ENCODE measurements at places on chromosomes 16 and 17. TPM values are rescaled to one million over a fixed set of nuclear protein-coding genes. Genes with fewer than 3 reads are reported as not detected.

DNA sequence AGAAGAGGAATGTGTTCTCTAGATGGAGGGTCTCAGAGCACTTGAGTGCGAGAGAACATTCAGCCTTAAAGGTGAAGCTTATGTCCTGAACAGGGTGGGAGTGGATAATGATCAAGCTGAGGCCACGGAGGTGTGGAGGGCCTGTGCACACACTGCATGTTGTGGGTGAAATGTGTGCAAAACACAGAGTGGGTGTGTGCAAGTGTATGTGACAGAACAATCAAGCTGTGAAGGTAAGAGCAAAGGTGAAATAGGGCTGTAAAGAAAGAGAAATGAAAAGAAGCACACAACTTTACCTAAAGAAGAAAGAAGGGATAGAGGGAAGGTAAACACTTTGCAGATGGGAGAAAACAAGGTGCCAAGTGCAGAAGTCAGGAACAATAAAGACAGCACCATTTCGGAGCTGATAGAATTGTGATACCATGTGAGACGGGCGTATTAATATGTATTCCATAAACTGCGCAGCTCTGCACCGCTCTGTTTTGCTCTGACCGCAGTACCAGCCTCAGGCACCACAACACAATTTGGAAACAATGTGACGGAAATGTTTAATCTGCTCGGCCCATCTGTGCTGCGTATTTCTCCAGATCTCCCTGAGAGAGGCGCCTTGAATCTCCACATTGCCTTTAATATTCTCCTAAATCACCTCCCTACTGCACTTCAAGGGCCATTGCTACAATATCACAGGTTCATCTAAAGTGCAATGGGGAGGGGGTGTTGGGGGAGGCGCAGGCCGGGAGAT is 40.6 kb downstream of the SNX11 start:
- no peaks in the 10 kb centered on the region for H3K4me1 ChIP-seq
- H3K4me3 ChIP-seq = no peak overlapping the region
- H3K27me3 ChIP-seq = no peaks in the 10 kb centered on the region
- H3K27ac ChIP-seq = no peak overlapping the region

The BOLA2 gene
- 15.5 TPM for total RNA-seq

DNA sequence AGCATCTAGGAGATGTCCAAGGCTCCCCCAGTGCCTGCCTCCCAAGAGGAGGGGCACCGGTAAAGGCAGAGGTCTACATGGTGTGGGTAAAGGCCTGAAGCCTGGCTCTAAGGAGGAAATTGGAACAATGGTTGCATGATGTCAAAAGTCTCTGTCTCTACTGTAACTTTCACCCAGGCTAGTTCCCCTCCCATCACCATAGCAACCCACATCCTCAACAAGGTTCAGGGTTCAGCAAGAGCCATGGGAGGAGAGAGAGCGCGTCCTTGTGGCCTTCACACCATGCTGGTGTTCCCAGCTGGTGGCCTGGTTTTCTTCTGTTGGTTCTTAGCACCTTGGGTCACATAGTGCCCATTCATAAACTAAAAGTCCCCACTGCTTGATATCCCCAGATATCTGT is 196.7 kb upstream of the CDH5 start:
- no peak overlapping the region for H3K4me3 ChIP-seq
- H3K36me3 ChIP-seq = no peaks in the 10 kb centered on the region
- H3K27me3 ChIP-seq = no peaks in the 10 kb centered on the region
- no peak for DNase-seq
- H3K27ac ChIP-seq = no peak overlapping the region

GRCh38 chr16:83952587-83952939 is 477 bp upstream of the OSGIN1 start:
- H3K27me3 ChIP-seq = peaks cover 2% of the 10 kb centered on the region
- H3K4me1 ChIP-seq = no peaks in the 10 kb centered on the region
- no peak overlapping the region for H3K27ac ChIP-seq
- DNase-seq = no peak

The KRT24 gene
- total RNA-seq = not detected

DNA sequence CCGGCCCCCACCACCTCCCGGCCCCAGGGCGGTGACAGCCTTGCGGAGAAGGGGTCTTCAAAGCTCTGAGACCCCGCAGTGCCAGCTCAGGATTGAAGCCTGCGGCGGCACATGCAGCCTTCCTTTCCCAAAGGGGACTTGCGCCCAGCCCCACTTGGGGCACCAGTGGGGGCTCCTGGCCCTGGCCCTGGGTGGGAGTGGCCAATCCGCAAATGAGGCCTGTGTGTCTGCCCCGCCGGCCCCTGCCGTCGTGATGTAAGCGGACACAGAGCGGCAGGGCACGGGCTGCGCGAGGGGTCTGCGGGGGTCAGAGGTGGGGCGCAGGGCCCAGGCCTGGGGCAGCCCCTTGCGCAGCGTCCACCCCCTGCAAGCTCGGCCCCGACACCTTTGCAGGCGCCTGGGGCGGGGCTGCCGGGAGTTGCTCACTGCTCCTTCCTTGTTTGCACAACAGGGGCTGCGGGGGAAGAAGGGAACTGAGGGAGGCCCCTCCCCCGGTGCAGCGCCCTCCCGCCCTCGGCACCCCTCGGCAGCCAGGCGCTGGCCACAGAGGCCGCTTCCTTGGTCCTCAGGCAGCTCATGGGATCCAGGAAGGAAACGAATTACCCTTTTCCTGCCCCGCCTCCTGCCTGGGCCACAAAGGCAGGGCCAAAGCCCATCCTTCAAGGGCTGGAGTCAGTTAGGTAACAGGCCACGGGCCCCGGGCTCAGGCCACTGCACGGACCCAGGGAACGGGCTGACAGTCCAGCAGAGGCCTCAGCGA is 2.9 kb downstream of the SLC16A3 start:
- peaks cover 27% of the 10 kb centered on the region for H3K4me1 ChIP-seq
- DNase-seq = no peak

- H3K27me3 ChIP-seq = no peaks in the 10 kb centered on the region
- DNase-seq = no peak
- no peaks in the 10 kb centered on the region for H3K4me1 ChIP-seq
- H3K36me3 ChIP-seq = no peaks in the 10 kb centered on the region
These were observed 18.3 kb upstream of the RASD1 start for GRCh38 chr17:17514361-17514992.

The NLRC5 gene
- total RNA-seq = 496 TPM

The DYNLRB2 gene
- total RNA-seq = not detected

The MT1H gene
- total RNA-seq = not detected

- H3K27ac ChIP-seq = no peak overlapping the region
- H3K4me1 ChIP-seq = no peaks in the 10 kb centered on the region
- H3K27me3 ChIP-seq = no peaks in the 10 kb centered on the region
- no peak overlapping the region for H3K4me3 ChIP-seq
- H3K36me3 ChIP-seq = no peaks in the 10 kb centered on the region
These were observed 21.2 kb upstream of the MON1B start for GRCh38 chr16:77169650-77170236.

- peaks cover 7% of the 10 kb centered on the region for H3K27me3 ChIP-seq
- no peak for DNase-seq
- no peak overlapping the region for H3K27ac ChIP-seq
- H3K4me1 ChIP-seq = no peaks in the 10 kb centered on the region
- no peak overlapping the region for H3K4me3 ChIP-seq
These were observed 11.1 kb upstream of the MMP2 start for GRCh38 chr16:55467898-55468297.

DNA sequence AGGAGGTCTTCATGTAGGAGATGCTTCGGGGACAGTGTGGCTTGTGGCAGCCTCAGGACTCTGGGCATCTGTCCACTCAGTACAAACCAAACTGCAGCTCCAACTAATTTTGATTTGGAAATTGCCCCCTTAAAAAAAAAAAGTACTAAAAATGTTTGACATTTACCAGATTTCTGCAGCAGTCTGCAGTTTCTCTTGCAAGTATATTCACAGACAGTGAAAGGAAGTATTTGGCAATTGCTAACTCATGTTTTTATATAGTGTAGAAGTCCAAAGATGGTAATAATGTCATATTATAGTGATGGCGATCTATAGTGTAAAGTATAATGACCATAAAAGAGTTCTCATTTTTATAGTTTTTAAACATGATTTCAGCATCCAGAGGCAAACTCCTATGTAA is 218.6 kb downstream of the PRKCA start:
- H3K4me1 ChIP-seq = no peaks in the 10 kb centered on the region
- H3K36me3 ChIP-seq = no peaks in the 10 kb centered on the region
- H3K27me3 ChIP-seq = no peaks in the 10 kb centered on the region

The EMP2 gene
- total RNA-seq = not detected

The ABHD15 gene
- total RNA-seq = 19.4 TPM

The DNAAF8 gene
- not detected for total RNA-seq

DNA sequence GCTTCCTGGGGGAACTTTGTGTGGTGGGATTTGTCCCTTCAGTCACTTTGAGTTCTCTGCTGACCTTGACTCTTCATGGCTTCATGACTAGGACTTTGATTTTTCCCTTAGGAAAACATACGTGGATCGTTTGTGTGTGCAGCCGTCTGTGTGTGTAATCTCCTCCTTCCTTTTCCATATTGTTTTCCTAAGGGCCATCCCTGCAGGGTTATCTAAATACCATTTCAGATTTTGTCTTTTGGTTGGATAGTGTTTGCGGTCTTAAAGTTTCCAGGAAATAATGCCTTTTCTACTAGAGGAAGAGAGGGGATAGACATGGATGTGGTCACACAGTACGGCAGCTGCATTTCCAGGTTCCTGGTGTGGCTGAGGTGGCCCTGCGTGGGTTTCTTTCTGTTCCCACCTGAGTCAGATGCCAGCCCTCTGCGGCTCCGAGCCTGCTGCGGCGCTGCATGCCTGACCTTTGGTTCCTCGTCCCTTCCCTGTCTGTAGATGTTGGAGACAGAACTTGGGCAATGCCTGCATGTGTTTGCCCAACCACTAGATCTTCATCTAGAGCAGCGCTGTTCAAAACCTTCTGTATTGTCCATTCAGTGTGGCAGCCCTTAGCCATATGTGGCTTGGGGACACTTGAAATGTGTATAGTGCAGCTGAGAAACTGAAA is 72.0 kb upstream of the LGALS9 start:
- no peaks in the 10 kb centered on the region for H3K27me3 ChIP-seq
- no peak overlapping the region for H3K27ac ChIP-seq
- no peak overlapping the region for H3K4me3 ChIP-seq
- H3K36me3 ChIP-seq = peaks cover 10% of the 10 kb centered on the region

The EFNB3 gene
- 0.19 TPM for total RNA-seq

The ASGR2 gene
- not detected for total RNA-seq

GRCh38 chr17:75877752-75878173 is 618 bp downstream of the TRIM47 start:
- peaks cover 64% of the 10 kb centered on the region for H3K4me1 ChIP-seq
- H3K27me3 ChIP-seq = peaks cover 2% of the 10 kb centered on the region
- peak overlapping the region; percentile 29 for H3K4me3 ChIP-seq
- peak overlapping the region; percentile 79 for H3K27ac ChIP-seq
- no peaks in the 10 kb centered on the region for H3K36me3 ChIP-seq

The LASP1 gene
- total RNA-seq = 115 TPM

GRCh38 chr17:40531051-40531991 is 29.9 kb upstream of the TNS4 start:
- peak; percentile 76 for DNase-seq
- H3K4me3 ChIP-seq = no peak overlapping the region
- H3K27me3 ChIP-seq = no peaks in the 10 kb centered on the region
- H3K27ac ChIP-seq = peak overlapping the region; percentile 20
- H3K4me1 ChIP-seq = peaks cover 66% of the 10 kb centered on the region
- H3K36me3 ChIP-seq = no peaks in the 10 kb centered on the region

DNA sequence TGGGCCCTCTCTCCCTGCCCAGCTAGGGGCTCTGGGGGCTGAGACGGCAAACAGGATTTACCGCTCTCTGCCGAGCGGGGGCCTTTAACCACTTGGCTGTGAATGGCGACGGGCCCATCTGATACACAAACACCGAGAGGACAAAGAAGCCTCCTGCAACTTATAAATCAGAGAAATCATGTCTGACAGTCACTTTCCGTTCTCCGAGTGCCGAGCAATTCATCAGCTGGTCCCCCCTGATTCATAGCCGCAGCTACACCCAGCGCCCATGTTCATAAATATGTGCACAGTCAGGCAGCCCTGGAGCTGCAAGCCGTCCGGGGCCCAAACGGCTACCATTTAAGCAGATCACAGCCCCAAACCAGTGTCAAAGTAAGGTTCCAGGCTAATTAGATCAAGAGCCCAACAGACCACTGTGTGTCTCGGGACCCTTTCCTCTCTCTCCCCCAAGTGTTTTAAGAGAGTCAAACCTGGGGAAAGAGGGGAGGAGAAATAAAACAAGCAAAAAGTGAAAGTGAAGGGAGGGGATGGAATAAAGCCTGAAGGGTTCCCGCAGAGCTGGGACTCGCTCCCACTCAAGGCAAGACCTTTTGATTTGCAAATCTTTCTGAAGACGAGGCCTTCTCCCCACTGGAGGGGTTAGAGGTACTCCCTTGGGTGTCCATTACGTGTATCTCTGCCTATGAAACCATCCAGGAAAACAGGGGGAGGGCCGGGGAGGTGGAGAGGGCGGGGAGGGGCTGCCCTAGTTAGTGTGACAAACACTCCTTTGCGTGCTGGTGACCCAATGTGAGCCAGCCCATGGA is 154.7 kb downstream of the C16orf78 start:
- H3K4me3 ChIP-seq = peak overlapping the region; percentile 35
- H3K27me3 ChIP-seq = no peaks in the 10 kb centered on the region
- H3K36me3 ChIP-seq = no peaks in the 10 kb centered on the region
- no peak for DNase-seq

The SOST gene
- not detected for total RNA-seq

The ZNF668 gene
- 14.3 TPM for total RNA-seq

Data from T-cell (primary cell).